Ascending aorta (tissue), 2 donors: ENCODE measurements at places on chromosomes 6 and 20.

DNA sequence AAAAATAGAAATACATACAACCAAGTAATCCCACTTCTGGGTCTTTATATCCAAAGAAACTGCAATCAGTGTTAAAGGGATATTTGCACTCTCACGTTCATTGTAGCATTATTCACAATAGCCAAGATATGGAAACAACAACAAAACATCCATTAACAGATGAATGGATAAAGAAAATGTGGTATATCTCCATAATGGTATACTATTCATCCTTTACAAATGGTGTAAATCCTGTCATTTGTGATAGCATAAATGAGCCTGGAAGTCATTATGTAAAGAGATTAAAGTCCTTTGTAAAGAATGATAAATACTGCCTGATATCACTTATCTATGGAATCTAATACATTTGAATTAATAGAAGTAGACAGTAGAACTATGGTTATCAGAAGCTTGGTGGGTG, 327.7 kb downstream of the UTRN start:
- DNase-seq, result no peak

GRCh38 chr6:32271429-32271828, 47.6 kb upstream of the NOTCH4 start:
- no peak for DNase-seq

DNA sequence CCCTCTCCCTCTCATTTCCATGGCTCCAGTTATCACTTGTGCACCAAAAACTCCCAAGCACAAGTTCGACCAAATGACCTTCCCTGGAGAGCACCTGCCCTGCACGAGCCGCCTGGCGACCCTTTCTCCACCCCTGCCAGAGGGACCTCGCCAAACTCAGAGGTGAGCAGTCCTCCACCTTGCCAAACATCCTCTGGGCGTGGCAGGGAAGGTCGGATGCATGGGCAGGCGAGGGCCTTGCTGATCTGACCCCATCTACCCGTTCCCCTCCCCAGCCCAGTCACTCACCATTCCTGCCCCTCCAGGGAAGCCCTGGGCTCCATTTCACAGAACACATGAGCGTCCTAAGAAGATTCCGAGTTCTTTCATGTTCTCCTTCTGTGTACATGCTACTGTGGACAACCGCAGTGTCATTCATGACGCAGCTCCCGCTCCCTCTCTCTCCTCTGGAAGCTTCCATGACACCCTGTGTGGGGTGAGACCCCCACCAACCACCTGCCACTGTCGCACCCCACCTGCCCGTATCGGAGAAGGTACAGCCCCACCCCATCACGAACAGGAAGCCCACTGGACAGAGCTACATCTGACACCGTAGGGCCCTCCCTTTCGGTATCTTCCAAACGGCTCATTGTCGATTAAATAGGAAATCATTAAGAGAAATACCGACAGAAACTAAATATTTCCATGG, 104.3 kb downstream of the DACT2 start:
- peak; percentile 46 for DNase-seq

DNA sequence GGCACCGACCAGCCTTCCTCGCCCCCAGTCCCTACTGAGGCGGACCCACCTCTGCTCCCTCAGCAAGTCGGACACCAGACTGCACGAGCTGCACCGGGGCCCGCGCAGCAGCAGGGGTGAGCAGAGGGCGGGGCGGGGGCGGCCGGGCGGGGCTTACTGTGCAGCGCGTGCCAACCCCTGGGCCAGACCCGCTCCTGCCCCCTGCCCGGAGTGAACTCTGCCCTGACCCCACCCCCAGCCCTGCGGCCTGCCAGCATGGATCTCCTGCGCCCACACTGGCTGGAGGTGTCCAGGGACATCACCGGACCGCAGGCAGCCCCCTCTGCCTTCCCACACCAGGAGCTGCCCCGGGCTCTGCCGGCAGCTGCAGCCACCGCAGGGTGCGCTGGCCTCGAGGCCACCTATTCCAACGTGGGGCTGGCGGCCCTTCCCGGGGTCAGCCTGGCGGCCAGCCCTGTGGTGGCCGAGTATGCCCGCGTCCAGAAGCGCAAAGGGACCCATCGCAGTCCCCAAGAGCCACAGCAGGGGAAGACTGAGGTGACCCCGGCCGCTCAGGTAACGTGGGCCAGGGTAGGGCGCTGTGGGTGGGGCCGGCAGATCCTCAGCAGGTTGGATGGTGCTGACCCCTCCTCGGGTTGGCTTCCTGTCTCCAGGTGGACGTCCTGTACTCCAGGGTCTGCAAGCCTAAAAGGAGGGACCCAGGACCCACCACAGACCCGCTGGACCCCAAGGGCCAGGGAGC, 1.5 kb upstream of the SLC2A4RG start:
- no peak for DNase-seq

DNA sequence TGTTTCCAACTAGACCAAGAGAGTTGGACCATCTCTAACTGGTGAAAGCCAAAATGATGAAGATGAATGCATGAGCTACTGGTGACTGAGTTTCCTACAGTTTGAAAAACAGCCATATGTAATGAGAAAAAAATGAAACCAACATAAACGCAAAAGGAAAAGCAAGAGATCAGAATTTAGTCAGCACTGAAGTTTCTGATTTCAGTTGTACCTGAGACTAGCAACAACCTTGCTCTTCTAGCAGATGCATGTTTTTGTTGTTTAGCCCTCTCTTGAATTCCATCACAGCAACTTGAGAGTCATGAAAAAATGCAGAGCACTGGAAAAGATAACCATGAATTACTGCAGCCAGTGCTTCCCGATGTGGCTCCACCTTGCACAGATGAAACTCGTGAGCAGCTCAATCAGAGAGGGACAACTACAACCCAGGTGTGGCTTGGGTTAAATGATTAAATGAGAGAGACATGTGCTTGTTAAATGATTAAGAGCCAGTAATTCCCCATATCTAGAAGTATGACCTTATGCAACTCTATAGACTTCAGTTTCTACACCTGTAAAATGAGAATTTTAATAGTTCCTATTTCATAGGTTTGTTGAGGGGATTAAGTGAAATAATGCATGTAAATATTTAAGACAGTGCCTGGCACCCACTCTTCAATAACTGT, 104.8 kb downstream of the ELOVL4 start:
- DNase-seq, result no peak

- no peak for DNase-seq
These were observed 71.9 kb upstream of the MLN start for GRCh38 chr6:33875696-33876095.

- no peak for DNase-seq
These were observed 248.0 kb downstream of the CDH26 start for GRCh38 chr20:60206259-60206658.

- DNase-seq, result no peak
These were observed 179.9 kb downstream of the LRFN2 start for GRCh38 chr6:40407239-40407638.

- peak; percentile 45 for DNase-seq
These were observed 18.2 kb downstream of the SYNDIG1 start for GRCh38 chr20:24487648-24488047.

DNA sequence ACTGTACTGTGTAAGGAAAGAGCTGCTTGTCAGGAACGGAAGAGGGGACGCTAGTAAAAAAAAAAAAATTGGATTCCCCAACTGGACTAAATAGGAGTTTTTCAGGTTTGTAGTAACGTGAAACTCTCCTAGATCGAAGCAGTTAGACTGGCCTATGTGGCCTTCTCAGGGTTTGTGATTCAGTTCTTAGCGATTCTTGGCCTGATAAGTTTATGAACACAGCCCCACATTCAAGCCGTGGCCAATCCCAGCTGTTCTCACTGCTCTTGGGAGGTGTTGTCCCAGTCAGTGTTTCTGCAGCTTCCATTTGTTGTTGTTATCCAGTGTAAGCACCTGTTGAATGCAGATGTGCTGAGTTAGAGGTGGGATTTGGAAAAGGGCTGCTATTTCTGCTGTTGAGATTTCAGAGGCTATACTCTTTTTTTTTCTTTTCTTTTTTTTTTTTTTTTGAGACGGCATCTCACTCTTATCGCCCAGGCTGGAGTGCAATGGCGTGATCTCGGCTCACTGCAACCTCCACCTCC, 29.7 kb downstream of the TAF8 start:
- no peak for DNase-seq

- no peak for DNase-seq
These were observed 388.2 kb downstream of the TBC1D32 start for GRCh38 chr6:120945905-120946594.

DNA sequence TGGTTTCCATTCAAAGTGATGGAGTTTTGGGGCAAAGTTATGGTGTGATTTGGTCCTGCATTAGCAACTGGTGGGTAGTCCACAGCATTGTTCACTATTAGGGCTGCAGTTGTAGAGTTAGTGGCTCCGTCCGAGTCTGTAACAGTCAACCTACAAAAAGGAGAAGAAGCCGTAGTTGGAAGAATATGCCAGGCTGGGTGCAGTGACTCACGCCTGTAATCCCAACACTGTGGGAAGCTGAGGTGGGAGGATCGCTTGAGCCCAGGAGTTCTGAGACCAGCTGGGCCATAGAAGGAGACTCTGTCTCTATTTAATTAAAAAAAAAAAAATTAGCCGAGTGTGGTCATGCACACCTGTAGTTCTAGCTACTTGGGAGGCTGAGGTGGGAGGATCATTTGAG, 69.5 kb downstream of the KIAA0319 start:
- no peak for DNase-seq

GRCh38 chr20:16158976-16159286, 414.3 kb downstream of the KIF16B start:
- no peak for DNase-seq

- DNase-seq, result no peak
These were observed 619.0 kb downstream of the FRK start for GRCh38 chr6:115441651-115442050.

GRCh38 chr20:42051921-42052320, 433.7 kb upstream of the CHD6 start:
- no peak for DNase-seq

DNA sequence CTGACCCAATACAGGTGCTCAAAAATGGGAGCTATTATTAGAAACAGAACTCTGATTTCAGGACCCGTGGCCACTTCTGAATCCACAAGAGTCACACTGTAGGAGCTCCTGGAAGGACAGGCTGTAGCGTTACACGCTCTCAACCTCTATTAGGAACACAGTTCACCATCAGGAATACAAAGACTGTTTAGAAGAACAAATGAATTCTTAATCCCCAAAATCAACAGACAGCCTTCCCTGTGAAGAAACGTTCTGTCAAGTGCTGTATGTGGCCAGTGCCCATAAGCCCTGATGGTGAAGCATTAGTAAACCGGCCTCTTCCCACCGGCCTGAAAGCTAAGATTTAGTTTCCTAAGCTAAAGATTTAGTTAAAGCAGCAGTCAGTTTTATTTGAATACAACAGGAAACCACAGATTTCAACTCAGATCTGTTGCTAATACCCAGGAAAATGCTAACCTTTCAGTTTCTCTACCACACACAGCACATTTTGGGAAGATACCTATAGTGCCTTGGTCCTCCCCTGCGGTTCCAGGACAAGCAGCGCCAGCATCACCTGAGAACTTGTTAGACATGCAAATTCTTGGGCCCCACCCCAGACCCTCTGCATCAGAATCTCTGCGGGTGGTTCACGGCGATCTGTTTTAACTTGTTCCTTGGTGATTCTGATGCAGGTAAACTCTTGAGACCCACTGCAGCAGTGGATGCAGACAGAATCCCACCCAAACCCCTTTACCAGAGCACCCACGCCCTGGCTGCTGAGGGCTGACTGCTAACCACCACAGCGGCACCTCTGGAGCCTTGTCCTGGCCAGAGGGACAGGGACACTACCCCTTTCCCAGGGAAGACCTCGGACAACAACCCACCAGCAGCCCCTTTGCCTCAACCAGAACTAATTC, 33.4 kb downstream of the MTRES1 start:
- no peak for DNase-seq

- DNase-seq, result no peak
These were observed 46.0 kb downstream of the TFAP2A start for GRCh38 chr6:10368861-10369260.

DNA sequence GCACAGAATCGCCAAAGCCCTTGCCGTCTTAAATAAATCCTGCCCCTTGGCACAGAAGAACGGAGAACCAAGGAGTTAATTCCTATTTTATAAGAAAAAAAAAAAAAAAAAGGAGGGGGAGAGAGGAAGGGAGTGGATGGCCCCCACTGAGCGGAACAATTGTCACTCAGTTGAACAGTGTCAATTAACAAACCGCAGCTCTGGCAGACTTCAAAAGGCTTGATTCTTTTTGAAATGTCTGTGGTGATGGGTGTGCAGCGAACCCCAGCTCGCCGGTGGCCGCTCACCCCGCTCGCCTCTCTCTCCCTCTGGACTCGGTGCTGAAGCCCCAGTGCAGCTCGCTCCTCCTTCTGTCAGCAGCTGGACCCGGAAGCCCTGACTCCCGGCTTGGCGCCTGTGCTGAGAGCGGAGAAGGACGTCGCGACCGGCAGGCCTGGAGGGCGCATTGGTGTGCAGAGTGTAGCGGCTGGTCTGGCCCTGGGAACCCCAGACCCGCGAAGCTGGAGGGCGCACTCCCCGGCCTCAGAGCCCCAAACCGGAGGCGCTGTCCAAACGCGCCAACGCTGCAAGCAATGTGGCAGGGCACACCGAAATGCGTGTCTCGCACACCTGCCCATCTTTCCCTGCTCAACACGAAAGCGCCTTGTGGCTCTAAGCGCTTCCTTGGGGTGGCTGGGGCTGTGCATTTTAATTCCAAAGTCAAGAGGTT, 3.4 kb downstream of the LINC00237 start:
- DNase-seq, result no peak

GRCh38 chr20:10626896-10627295, 46.9 kb downstream of the JAG1 start:
- DNase-seq, result no peak

DNA sequence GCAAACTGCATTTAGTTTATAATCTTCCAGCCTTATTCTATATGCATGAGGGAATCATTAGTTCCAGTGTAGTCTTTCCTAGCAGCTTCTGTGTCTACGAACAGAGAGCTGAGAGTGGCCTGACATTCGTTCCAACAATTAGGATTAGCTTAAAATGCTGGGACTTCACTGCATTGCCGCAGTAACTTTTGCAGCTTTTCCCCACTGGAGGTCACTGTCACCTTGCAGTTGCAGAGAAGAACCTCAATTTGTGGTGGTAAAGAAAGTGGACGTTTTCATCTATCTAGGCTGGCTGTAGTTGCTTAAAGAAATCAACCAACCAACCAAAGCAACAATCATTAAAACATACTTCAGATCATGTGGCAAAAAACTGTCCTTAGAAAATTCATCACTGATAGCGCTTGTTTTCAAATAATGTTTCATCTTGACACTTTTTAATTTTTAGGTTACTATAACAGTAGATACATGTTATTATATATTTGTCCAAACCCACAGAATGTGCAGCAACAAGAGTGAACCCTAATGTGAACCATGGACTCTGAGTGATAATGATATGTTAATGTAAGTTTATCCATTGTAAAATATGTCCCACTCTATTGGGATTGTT, 12.2 kb downstream of the MYLK4 start:
- DNase-seq, result no peak

DNA sequence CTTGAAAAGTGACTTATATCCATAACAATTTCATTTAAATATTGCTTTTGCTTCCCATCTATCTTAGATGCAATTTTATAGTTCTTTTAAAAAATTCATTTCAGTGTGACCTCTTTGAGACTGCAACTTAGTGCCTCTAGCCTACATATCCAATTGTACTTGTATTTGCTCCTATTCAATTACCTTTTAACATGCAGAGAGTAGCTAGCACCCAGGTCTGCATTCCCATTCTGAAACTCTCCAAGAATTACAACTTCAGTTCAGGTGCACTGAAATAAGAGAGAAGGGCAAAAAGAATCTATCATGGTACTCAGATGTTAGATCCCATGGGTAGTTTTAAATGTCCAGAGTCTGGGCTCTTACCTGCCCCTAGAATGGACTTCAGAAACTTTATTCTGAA, 765.4 kb upstream of the SLC35B3 start:
- no peak for DNase-seq
